NB4 (cell line): ENCODE measurements at places on chromosomes 12 and 14.
A peak's percentile ranks its signal among the peaks of the same experiment; 100 is the strongest.

DNA sequence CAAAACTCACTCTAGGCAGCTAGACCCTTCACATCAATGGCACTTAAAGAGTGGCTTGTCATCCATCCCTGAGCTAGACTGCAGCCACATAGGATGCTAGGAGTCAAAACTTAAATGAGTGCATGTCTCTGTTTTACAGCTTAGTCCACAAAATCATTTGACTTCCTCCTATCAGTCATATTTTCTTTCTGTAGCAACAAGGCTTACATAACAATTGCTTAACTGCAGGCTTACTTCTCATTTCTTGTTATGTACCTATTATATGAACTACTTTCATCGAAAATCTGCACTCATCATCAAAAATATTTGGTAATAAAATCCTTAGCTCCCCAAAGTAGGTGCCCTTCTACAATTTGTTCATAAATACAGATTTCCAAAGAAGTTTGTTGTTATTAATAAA lies 30.1 kb downstream of the CLEC1A start:
- peak; percentile 77 for DNase-seq

GRCh38 chr14:22379727-22380126 lies 209.3 kb downstream of the DAD1 start:
- no peak for DNase-seq

GRCh38 chr12:103524238-103524875 lies 28.6 kb upstream of the C12orf42 start:
- no peak for DNase-seq

DNA sequence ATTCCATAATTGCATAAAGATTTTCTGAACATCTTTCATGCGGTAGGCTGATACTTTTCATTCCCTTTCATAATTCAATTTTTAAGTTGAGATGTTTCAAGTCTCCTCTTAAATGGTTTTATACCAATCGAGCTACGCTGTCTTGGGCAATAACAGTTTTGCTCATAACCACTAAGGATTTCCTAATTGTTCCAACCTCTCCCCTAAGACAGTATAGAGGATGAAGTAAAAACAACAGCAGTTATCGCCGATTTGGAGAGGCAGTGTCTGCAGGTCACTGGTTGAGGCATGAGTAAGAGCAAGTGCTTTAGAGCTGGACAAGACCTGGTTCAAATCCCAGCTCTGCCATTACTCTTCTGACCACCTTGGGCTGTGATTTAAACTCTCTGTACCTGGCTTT lies 6.9 kb upstream of the MED13L start:
- peak; percentile 98 for DNase-seq

- DNase-seq, result no peak
Measured at GRCh38 chr14:95365401-95365800, 45.7 kb upstream of the CLMN start.

DNA sequence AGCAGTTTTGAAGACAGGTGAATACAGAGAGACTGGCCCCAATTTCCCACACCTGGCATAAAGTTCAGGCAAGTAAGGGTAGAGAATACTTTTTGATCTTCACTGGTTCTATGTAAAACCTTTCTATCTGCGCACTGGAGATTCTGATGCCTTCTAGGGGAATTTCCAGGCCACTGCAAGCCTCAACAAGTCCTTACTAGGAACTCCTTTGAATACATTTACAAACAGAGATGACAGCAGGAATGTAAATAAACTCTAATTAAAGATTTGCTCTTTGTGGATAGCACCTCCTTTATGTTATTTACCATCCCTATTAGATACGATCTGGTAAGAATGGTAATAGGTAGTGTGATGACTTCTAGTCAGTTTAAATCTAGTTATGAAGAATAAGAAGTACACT lies 69.2 kb downstream of the NTN4 start:
- DNase-seq, result no peak
